ENCODE measurements at places on chromosomes 6 and 20. TPM values are rescaled to one million over a fixed set of nuclear protein-coding genes. Genes with fewer than 3 reads are reported as not detected.
A peak's percentile ranks its signal among the peaks of the same experiment; 100 is the strongest.

The TRIM31 gene
- total RNA-seq: not detected

- no peak for DNase-seq
Measured at GRCh38 chr6:15907914-15908518, 220.9 kb upstream of the MYLIP start.

- DNase-seq: no peak
Measured at GRCh38 chr6:111668410-111668809, 62.7 kb upstream of the TRAF3IP2 start.

GRCh38 chr6:164085091-164086075 lies 670.9 kb downstream of the QKI start:
- peak; percentile 49 for DNase-seq

The TTLL9 gene
- total RNA-seq: not detected

DNA sequence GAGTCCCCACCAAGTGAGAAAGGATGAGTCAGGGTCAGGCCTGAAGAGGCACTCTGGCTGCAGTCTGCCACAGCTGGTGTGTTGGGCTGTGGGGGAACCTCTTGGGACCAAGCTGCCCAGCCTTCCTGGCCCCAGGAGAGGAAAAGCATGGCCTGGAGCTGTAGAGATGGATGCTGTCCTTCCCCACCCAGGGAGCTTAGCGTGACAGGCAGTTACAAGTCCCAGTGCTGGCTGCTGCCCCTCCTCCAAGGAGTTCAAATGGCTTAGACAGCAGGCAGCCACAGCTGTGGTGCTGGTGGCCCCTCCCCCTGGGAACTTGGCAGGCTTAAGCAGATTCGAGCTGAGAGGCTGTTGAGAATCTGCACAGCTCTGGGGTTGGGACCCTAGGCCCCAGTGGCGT lies 253.2 kb downstream of the PLCB1 start:
- DNase-seq: no peak

The TP53INP2 gene
- total RNA-seq: 3.6 TPM

The CLPSL2 gene
- total RNA-seq: not detected

DNA sequence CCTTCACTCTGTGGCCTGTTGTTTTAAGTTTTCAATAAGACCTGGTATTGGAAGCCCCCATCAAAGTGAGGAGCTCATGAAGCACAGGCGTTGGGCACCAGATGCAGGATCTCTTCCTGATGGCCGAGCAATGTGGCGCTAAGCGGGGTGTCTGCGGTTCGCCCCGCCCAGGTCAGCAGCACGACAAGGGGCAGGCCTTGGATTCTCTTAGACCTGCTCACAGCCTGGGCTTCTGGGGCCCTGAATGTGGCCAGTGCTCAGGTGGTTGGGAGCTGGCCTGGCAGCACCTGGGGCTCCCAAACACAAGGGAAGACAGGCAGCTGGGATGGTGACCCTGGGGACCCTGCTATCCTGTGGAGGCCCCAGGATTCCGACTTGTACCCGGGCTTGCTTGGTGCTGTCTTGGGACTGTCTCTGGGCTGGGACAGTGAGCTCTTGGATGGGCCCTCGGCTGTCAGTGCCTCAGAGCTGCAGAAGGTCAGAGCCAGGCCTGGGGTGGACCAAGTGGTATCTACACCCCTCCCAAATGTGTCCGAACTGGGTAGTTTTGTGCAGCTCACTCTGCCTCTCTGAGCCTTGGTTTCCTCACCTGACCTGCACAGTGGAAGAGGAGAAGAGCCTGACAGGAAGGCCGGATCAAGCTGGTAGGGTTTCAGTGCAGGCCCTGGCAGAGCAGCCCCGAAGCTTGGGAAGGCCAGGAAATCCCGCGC lies 69.1 kb downstream of the PHACTR3 start:
- DNase-seq: peak; percentile 61

DNA sequence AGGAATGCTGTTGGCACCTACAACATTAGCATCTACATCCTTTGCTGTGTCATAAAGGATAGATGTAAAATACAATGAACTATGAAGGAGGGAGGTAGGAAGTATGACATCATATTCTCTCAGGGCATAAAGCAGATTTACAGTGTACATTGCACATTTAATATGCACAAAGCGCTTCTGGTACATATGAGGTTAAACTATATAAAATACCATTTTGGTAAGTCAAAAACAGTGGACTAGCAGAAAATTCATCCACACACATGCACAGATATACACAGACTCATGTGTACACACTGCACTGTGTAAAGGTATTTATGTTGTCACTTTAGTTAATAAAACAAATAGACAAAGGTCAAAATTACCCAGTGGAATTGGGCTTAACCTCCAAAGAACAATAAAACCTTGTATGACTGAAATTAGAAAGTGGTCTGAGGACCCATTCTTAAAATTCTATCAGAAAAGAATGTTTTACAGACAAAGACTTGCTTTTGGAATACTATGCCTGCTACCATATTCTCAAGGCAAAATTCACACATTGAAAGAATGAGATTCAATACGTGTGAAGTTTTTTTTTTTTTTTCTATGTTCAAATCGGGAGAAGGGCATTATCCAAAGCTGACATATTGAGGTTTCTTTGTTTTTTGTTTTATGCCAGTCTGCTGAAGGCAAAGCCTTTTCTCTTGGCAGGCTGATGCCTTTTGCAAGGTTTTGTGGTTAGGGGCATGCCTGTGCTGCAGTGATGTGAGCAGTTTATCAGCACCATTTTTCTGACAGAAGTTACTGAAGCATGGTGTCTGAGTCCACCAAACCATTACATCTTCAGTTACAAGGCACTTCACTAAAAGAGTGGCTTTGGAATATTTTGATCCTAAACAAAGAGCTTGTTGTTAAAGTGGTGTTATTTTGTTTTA lies 199.0 kb downstream of the PLCB1 start:
- DNase-seq: peak; percentile 23

- no peak for DNase-seq
Measured at GRCh38 chr6:64231928-64232327, 596.3 kb downstream of the PHF3 start.

DNA sequence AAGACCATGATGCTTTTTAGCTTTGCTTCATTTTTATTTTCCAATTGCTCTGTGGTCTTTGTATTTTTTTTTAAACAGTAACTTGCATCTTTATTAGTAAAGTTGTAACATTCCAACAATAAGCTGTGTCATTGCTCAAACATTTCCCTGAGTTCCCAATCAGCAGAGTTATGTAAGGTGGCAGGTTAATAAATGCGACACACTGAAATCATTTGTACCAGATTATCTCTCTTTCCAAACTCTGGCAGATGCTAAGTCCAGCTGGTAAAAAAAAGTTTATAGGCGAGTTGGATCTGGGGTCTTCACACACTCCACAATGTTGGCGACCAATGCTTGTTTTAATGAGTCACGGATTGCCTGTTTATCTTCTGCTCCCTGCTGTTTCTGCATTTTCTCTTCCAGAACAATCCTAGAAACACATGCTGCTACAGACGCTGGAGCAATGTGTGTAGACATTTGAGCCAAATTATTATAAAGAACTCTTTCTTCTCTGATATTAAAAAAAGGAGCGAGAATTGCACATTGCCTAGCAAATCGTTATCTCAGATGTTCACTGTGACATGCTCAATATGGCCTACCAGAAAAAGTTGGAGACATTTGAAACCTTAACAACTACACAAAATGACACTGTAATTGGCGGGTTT lies 113.6 kb upstream of the IFNGR1 start:
- no peak for DNase-seq

- no peak for DNase-seq
Measured at GRCh38 chr6:93453956-93454355, 34.6 kb upstream of the EPHA7 start.

DNA sequence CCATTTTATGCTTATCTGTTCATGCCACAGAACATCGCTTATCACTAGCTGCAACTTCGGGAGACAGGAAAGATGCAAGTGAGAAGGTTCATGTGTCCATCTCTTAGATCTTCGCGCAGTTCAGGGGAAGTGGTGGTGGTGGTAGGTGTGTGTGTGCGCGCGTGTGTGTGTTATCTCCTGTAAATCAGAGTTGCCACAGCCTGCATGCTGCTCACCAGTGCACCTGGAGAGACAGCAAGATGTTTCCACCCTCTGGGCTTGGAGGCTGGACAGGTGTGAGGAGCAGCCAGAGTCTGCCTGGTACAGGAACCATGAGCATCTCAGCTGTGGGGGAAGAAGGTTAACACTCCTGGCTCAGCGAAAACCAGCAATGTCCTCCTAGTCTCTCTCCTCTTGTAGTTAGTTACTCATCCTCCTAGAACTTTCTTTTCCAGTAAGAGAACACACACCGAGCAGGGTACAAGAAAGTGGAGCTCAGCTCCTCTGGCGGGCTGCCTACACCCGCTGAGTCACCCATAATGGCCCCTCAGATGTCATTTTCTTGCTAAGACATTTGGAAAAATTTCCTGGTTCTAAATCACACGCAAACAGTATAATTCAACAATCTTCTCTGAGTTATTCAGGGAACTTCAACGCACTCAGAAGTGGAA lies 5.1 kb upstream of the TUBB1 start:
- DNase-seq: no peak

GRCh38 chr6:6972456-6972855 lies 135.3 kb upstream of the RREB1 start:
- DNase-seq: no peak

Measured in G401 (cell line).